PC-9 (cell line): ENCODE measurements at places on chromosomes 2 and 18. TPM values are rescaled to one million over a fixed set of nuclear protein-coding genes. Genes with fewer than 3 reads are reported as not detected.

DNA sequence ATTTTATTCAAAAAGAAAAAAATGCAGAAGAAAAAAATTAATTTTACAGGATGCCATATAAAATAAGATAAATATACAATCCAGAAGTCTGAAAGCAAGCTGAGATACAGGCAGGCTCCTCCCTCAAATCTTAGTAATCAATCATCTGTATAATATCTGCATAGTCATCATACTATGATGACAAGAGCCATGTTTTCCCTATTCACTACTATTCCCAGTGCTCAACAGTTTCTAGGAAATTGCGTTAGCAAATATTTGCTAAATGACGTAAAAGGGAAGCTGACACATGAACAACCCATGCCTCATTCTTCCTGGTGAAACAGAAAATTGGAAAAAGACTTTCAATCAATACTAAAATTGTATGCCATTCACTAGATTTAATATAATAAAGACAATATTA lies 793.2 kb downstream of the SUCLG1 start:
- no peaks in the 10 kb centered on the region for H3K27me3 ChIP-seq
- H3K4me3 ChIP-seq = no peak overlapping the region
- H3K4me1 ChIP-seq = no peaks in the 10 kb centered on the region
- no peak for DNase-seq
- H3K36me3 ChIP-seq = no peaks in the 10 kb centered on the region
- H3K27ac ChIP-seq = no peak overlapping the region

GRCh38 chr18:45071956-45072355 lies 391.3 kb downstream of the SETBP1 start:
- DNase-seq = no peak
- H3K27me3 ChIP-seq = no peaks in the 10 kb centered on the region
- no peaks in the 10 kb centered on the region for H3K36me3 ChIP-seq
- no peak overlapping the region for H3K27ac ChIP-seq
- no peaks in the 10 kb centered on the region for H3K4me1 ChIP-seq
- H3K4me3 ChIP-seq = no peak overlapping the region

GRCh38 chr2:219127037-219127635 lies 33.5 kb downstream of the NHEJ1 start:
- no peak overlapping the region for H3K27ac ChIP-seq
- no peak for DNase-seq
- H3K27me3 ChIP-seq = no peaks in the 10 kb centered on the region
- H3K4me3 ChIP-seq = no peak overlapping the region
- H3K4me1 ChIP-seq = peaks cover 40% of the 10 kb centered on the region

DNA sequence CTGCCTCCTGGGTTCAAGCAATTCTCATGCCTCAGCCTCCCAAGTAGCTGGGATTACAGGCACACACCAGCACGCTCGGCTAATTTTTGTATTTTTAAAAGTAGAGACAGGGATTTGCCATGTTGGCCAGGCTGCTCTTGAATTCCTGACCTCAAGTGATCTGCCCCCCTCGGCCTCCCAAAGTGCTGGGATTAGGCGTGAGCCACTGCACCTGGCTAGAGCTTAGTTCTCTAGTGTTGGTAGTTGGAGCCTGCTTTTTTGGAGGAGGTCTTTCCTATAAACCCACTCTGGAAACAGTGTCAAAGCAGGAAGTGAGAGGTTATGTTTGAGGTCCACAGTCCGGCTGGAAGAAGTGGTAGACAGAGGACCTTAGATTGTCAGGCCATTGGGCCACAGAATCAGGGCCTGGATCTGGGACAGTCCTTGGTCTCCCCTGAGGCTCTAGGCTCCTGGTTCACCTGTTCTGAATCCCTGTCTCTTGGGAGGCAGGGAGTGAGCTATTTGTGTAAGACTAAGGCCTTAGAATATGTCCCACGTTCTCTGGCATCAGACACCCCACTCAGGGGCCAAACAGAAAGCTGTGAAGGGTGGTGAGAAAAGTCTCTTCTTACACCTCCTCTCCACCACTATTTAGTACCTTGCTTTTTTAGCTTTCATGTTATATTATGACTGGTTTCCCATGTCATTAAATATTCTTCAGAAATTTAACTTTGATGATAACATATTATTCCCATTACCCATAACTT lies 34.5 kb downstream of the PCBP1 start:
- no peak overlapping the region for H3K4me3 ChIP-seq
- H3K27me3 ChIP-seq = no peaks in the 10 kb centered on the region
- H3K4me1 ChIP-seq = peaks cover 19% of the 10 kb centered on the region
- DNase-seq = no peak
- H3K27ac ChIP-seq = no peak overlapping the region

DNA sequence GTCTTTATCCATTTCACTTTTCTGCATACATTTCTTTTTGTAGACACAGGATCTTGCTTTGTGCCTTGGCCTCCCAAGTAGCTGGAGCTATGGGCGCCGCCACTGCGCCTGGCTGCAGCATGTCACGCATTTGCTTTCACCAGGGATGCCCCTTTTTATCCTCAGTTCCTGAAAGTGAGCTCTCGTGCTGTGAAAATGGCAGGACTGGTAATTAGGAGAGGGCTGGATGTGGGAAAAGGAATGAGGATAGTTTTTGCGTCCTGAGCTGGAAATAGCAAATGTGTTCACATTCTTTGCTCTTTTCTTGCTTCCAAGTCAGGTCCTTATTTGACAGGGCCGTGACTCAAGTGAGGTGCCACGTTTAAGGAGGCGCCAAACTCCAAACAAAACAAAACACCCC lies 104.6 kb downstream of the LDLRAD4 start:
- no peaks in the 10 kb centered on the region for H3K36me3 ChIP-seq
- no peak overlapping the region for H3K4me3 ChIP-seq
- no peak for DNase-seq
- H3K27ac ChIP-seq = no peak overlapping the region
- H3K27me3 ChIP-seq = peaks cover 63% of the 10 kb centered on the region
- no peaks in the 10 kb centered on the region for H3K4me1 ChIP-seq

GRCh38 chr2:240932724-240933047 lies 26.6 kb downstream of the CROCC2 start:
- H3K36me3 ChIP-seq = no peaks in the 10 kb centered on the region
- no peak overlapping the region for H3K27ac ChIP-seq
- no peak for DNase-seq
- peaks cover 76% of the 10 kb centered on the region for H3K27me3 ChIP-seq
- H3K4me1 ChIP-seq = no peaks in the 10 kb centered on the region

- H3K4me1 ChIP-seq = no peaks in the 10 kb centered on the region
- H3K36me3 ChIP-seq = no peaks in the 10 kb centered on the region
- no peak overlapping the region for H3K4me3 ChIP-seq
- no peak for DNase-seq
- H3K27me3 ChIP-seq = no peaks in the 10 kb centered on the region
Observed at GRCh38 chr2:128547667-128548066, 229.0 kb upstream of the HS6ST1 start.

- H3K36me3 ChIP-seq = no peaks in the 10 kb centered on the region; the same call in none of the 2 replicates
- H3K4me1 ChIP-seq = no peaks in the 10 kb centered on the region
- no peak overlapping the region for H3K4me3 ChIP-seq
- H3K27ac ChIP-seq = peak overlapping the region; percentile 25; the same call in 1 of the 2 replicates
- DNase-seq = no peak
- no peaks in the 10 kb centered on the region for H3K27me3 ChIP-seq
Observed at GRCh38 chr18:3466872-3467271, 16.9 kb downstream of the TGIF1 start.

GRCh38 chr2:50408936-50409335 lies 623.0 kb downstream of the NRXN1 start:
- H3K4me1 ChIP-seq = no peaks in the 10 kb centered on the region
- H3K4me3 ChIP-seq = no peak overlapping the region
- DNase-seq = no peak
- H3K27me3 ChIP-seq = no peaks in the 10 kb centered on the region
- H3K36me3 ChIP-seq = no peaks in the 10 kb centered on the region

DNA sequence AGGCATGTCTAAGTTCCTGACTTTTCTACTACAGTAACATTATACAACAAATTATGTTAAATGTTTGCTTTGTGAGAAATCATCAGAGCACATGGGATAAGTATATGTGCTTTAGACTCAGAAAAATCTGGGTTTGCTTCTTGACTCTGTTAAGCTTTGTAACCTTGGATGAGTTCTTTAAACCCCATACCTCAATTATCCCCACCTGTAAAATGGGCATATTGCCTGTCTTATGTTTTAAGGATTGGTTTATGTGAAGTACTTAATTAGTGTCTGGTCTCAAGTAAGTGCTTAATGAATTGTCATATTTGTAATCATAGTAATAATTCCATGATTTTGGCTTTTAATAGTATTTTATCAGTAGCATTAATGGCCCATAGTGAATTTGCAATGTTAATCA lies 135.8 kb downstream of the TAF4B start:
- no peaks in the 10 kb centered on the region for H3K36me3 ChIP-seq
- no peak overlapping the region for H3K4me3 ChIP-seq
- H3K27me3 ChIP-seq = no peaks in the 10 kb centered on the region
- H3K27ac ChIP-seq = no peak overlapping the region
- no peak for DNase-seq

- H3K27ac ChIP-seq = no peak overlapping the region
- H3K4me3 ChIP-seq = no peak overlapping the region
- peaks cover 36% of the 10 kb centered on the region for H3K4me1 ChIP-seq
- no peak for DNase-seq
- 0 out of 2 replicates have a peak, but pooled peaks cover 2% of the 10 kb centered on the region for H3K36me3 ChIP-seq
Observed at GRCh38 chr2:54957321-54957999, 92.8 kb downstream of the RTN4 start.

DNA sequence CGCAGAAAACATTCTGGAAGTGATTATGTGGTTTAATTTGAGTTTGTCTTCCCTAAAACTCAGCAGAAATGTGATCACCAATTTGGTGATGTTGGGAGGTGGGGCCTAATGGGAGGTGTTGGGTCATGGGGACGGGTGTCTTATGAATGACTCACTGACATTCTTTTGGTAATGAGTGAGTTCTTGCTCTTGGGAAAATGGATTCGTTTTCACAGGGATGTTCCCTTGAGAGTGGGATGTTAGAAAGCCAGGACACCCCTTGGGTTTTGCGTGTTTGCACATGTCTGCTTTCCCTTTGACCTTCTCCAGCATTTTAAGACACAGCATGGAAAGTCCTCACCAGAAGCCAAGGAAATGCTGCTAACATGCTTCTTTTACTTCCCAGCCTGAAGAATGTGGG lies 321.5 kb upstream of the NT5C1B start:
- H3K4me1 ChIP-seq = peaks cover 13% of the 10 kb centered on the region
- no peak overlapping the region for H3K4me3 ChIP-seq
- no peaks in the 10 kb centered on the region for H3K27me3 ChIP-seq
- H3K27ac ChIP-seq = peak overlapping the region; percentile 27; the same call in 1 of the 2 replicates

DNA sequence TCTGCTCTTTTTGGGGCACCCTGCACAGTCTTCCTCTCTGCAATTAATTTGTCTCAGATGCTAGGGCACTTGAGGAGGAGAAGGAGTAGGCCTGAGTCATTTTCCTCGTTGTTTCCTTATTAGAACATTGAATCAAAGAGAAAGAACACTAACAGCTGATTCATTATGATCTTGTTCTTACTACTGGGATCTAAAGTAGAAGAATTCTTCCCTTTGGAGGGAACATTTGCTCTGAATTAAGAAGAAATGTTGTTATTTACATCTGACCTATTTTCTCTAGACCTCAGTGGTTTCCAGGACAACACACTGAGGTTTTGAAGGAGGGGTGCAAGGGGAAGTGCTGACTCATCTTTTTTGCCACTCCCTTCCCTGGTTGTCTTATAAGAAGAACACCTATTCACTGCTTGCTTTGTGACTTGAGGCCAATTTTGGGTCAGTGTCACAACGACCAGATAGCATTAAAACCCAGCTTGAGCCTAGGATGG lies 24.3 kb upstream of the STAT1 start:
- H3K27me3 ChIP-seq = no peaks in the 10 kb centered on the region
- no peaks in the 10 kb centered on the region for H3K36me3 ChIP-seq
- H3K4me1 ChIP-seq = peaks cover 39% of the 10 kb centered on the region
- H3K27ac ChIP-seq = peak overlapping the region; percentile 52
- no peak for DNase-seq

GRCh38 chr2:110854355-110855081 lies 122.1 kb downstream of the ACOXL start:
- no peaks in the 10 kb centered on the region for H3K4me1 ChIP-seq
- no peak for DNase-seq
- H3K4me3 ChIP-seq = no peak overlapping the region
- H3K27ac ChIP-seq = no peak overlapping the region
- no peaks in the 10 kb centered on the region for H3K27me3 ChIP-seq

DNA sequence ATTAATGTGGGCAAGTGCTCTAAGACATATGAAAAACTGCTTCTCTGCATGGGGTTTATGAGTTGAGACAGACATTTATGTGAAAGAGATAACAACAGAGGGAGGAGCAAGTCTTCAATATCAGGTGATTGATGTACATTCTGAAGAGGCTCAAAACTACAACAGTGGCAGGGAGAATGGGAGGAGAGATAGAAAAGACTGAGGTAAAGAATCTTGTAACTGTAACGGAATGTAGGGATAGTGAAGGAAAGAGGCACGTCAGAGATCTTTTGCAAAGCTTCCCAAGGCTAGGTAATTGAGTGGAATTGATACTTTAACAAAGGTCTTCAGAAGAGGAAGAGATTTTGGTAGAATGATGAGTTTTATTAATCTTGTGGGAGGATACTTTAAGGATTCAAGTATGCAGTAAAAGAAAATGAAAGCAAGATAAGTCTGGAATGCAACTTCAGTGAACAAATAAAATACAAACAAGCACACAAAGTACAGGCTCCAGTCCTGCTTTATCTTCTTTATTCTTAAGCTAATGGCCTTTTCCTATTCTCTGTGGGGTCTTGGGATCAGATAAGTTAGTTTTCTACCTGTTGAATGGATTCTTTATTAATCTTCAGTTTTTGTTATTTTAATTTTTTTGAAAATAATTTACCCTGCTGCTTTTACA lies 15.0 kb downstream of the SMAD4 start:
- no peak for DNase-seq
- H3K36me3 ChIP-seq = peaks cover 23% of the 10 kb centered on the region
- H3K27ac ChIP-seq = no peak overlapping the region
- H3K4me3 ChIP-seq = no peak overlapping the region

GRCh38 chr18:3061581-3062312 lies 48.8 kb upstream of the LPIN2 start:
- H3K27ac ChIP-seq = no peak overlapping the region
- H3K27me3 ChIP-seq = no peaks in the 10 kb centered on the region
- H3K4me1 ChIP-seq = peaks cover 22% of the 10 kb centered on the region
- no peak for DNase-seq

DNA sequence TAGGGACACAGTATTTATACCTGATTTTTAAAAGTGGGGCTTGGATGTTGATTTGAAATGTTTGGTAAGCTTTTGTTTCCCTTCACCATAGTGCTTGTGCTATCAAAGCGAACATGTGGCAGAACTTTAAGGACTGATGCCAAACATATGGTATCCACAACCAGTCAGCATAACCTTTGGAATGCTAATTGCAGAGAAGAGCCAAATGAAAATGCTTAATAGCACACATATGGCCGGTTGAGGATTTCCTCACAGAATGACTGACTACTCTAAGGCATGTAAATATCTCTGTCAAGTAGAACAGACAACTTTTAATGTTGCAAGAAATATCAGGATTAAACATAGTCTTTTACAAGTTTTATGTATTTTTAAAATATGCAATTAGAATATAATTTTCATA lies 120.9 kb upstream of the COL3A1 start:
- no peak overlapping the region for H3K4me3 ChIP-seq
- H3K27ac ChIP-seq = no peak overlapping the region
- no peaks in the 10 kb centered on the region for H3K36me3 ChIP-seq
- H3K27me3 ChIP-seq = no peaks in the 10 kb centered on the region

The CD302 gene
- total RNA-seq = 1.5 and 2.6 TPM in 2 replicates

The EPHA4 gene
- 10.6 and 21.3 TPM in 2 replicates for total RNA-seq

The EPB41L5 gene
- 18.4 and 21.6 TPM in 2 replicates for total RNA-seq

The CPLX4 gene
- total RNA-seq = not detected in 2 replicates

The FAM237A gene
- not detected in 2 replicates for total RNA-seq

The CABYR gene
- 19.5 and 32.4 TPM in 2 replicates for total RNA-seq
